ENCODE measurements at places on chromosomes 5 and 9. TPM values are rescaled to one million over a fixed set of nuclear protein-coding genes. Genes with fewer than 3 reads are reported as not detected.

Gene SPINK7
- total RNA-seq: not detected

Gene SLC25A2
- 0.16 TPM for total RNA-seq

Gene CDO1
- 0.18 TPM for total RNA-seq

Gene AJM1
- 5.0 TPM for total RNA-seq

Gene OR1J4
- total RNA-seq: 0.21 TPM

Gene SQSTM1
- 194 TPM for total RNA-seq

Gene ENG
- 27.5 TPM for total RNA-seq

Gene OCLN
- 0.21 TPM for total RNA-seq

All from activated T-helper 2 cell treated with anti-CD3 and anti-CD28 coated beads, Interferon-gamma antibody, Interleukin-2, Interleukin-4, amounts not matched to agents 10 μg/mL and 5 μg/mL and 100 μg/mL, durations not matched to agents 14 hours and 24 hours and 36 hours (primary cell).